ENCODE measurements at places on chromosomes 2 and 18.

DNA sequence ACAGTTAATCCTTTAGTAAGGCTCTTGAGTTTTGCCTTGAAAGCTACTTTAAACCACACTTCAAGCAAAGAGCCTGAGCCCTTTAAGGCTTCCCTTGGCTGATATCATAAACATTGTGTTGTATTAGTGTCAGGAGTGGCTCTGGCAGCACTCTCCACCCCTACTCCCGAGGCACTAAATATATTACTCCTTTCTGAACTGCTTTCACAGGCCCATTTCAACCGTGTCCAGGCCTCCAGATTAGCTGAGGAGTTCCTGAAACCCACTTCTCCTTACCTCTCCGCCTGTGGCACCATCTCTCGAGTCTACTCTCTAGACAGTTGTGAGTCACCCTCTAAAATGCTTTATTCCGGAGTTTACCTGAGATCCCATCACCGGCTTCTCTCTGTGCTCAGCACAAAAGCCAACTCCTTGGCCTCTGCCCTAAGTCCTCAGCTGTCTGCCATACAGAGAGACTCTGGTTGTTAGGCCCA, 14.4 kb upstream of the STON1 start:
- DNase-seq: no peak

DNA sequence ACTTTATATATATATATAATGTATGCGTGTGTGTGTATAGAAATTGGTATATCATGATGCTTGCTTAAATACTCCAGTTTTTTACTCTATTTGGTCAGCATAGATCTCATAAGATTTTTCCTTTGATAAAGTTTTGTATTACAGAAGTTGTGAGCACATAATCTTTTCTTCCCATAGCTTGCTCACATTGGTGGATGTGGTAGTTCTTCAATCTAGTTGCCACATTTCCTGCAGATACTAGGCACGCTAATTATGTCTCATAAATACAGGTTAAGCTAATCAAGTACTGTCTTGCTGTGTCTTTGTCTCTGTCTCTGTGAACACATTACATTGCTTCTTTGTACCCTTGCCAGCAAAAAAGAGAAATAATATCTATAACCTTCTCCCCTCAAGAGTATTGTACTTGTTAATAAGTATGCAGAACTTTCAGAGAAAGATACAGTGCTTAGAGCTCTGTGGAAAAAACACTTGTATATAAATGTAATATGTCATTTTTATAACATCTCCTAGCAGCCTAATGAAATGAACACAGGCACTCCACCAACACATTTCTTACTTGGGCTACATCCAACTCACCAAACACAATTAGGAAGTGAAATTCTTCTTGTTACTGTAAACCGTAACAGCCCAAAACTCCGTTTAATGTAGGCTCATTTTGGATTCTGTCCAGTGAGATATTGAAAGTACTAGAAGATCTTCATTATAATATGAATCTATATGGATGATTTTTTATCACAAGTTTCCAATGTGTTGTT, 306.7 kb upstream of the SLC8A1 start:
- DNase-seq: peak; percentile 68

- DNase-seq: no peak
Observed at GRCh38 chr18:46439037-46439436, 218.0 kb downstream of the LOXHD1 start.

- DNase-seq: peak; percentile 1
Observed at GRCh38 chr18:43620936-43621335, 343.6 kb upstream of the SYT4 start.

- DNase-seq: peak; percentile 89
Observed at GRCh38 chr2:198639580-198639979, 818.2 kb downstream of the SATB2 start.

- DNase-seq: peak; percentile 90
Observed at GRCh38 chr18:3790703-3791102, 340.7 kb downstream of the TGIF1 start.

DNA sequence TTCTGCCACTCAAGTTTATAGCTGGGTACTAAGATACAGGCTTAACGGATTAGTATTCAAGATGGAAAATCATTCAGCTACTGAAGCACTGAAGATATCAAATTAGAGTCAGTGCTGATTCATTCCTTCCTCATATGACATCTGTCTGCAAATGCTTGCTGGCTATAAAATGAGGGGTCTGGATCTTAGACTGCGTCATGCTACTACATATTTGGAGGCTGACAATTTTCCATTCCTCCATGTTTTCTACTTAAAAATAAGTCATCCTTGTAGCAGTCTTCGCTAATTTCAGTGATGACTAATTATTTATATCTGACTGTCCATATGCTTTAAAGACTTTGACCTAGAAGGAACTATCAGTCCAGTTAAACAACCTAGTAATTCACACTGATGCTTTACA, 233.4 kb downstream of the RIT2 start:
- DNase-seq: no peak

GRCh38 chr2:133879703-133880102, 311.4 kb upstream of the NCKAP5 start:
- DNase-seq: no peak

GRCh38 chr2:195343942-195344530, 313.0 kb upstream of the SLC39A10 start:
- peak; percentile 71 for DNase-seq

GRCh38 chr2:148218326-148219075, 197.6 kb downstream of the MBD5 start:
- peak; percentile 52 for DNase-seq

GRCh38 chr2:15708865-15709820, 117.5 kb downstream of the DDX1 start:
- no peak for DNase-seq

DNA sequence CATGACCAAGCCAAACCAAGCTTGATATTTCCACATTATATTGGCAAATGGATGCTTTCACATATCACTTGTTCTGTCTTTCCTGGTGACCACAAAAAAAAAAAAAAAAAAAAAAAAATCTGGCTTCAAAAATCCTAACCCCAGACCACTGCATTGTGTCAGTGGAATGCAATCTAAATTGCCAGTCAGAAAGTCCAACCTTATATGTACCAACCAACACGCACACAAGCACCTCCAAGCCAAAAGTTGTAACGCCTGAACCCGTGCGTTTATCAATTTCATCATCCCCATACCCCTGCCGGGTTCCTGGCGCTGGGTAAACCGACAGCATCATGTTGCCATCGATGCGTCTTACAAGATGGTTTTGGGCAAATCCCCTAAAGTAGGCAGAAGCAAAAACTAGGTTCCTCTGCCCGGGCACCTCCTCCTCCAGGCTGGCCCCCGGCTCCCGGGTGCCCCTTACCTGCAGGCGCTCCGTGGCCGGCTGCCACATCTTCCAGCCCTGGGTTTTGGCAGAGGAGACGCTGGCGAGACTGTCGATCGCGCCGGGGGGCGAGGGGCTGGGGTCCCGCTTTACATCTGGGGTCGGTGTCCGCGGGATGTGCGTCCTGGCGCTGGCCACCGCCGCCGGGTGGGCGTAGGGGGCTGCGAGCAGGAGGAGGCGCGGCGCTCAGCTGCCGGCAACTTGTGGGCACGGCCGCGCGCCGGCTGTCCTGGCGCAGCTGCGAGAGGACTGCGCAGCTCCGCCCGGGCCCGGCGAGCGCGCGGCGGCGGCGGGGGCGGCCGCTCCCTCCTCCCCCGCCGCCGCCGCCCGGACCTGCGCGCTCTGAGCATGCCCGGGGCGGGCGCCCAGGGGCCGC, at the start of gene PID1:
Gene PID1, minus strand, starts transcription at position 737 of the 860 bp plus-strand sequence. Its CDS starts 244 bp downstream, at position 493.
- no peak for DNase-seq

DNA sequence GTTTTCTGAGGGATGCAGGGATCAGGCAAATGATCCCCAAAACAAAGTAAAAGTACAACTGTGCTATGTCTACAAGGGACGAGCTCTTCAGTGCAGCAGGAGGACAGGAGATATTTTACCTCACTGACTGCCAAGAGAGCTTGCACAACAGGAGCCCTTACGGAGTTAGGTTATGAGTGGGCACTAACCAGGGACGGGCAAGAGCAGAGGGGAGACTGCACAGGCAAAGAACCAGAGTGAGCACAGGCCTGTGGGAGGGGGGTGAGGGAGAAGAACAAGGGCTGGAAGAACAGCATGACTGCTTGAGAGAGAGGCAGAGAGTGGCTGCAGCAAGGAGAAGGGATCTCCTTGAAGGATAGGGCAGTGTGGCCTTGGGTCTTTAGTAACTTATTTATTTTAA, 101.1 kb upstream of the PID1 start:
- DNase-seq: no peak

- no peak for DNase-seq
Observed at GRCh38 chr2:200761266-200761665, 50.4 kb upstream of the BZW1 start.
